ENCODE measurements at places on chromosomes 6 and 20. TPM values are rescaled to one million over a fixed set of nuclear protein-coding genes. Genes with fewer than 3 reads are reported as not detected.

The DIDO1 gene
- 92.8 TPM for total RNA-seq

The TMEM200A gene
- total RNA-seq: 20.9 TPM

The CST2 gene
- not detected for total RNA-seq

The SEMG1 gene
- total RNA-seq: not detected

The CCN6 gene
- not detected for total RNA-seq

The MTFR2 gene
- not detected for total RNA-seq

The UBD gene
- not detected for total RNA-seq

The RAB44 gene
- not detected for total RNA-seq

The SPATA25 gene
- total RNA-seq: 2.6 TPM

The NHLRC1 gene
- 2.3 TPM for total RNA-seq

The LAMA4 gene
- 329 TPM for total RNA-seq

The RFX6 gene
- total RNA-seq: not detected

The PLA2G7 gene
- 3.9 TPM for total RNA-seq

The TBC1D20 gene
- total RNA-seq: 44.0 TPM

The GPSM3 gene
- 9.7 TPM for total RNA-seq

The SCRT2 gene
- not detected for total RNA-seq

The FAM184A gene
- 9.5 TPM for total RNA-seq

The MTO1 gene
- total RNA-seq: 13.3 TPM

The SYTL3 gene
- total RNA-seq: 3.7 TPM

The ACTL10 gene
- 4.4 TPM for total RNA-seq

The RNF144B gene
- total RNA-seq: 28.6 TPM

The HUS1B gene
- total RNA-seq: not detected

The RIPOR2 gene
- 59.4 TPM for total RNA-seq

The EPPIN gene
- not detected for total RNA-seq

The NR2E1 gene
- total RNA-seq: not detected

The APCDD1L gene
- total RNA-seq: not detected

The SAMD3 gene
- total RNA-seq: 4.1 TPM

The HBS1L gene
- 116 TPM for total RNA-seq

The MAP1LC3A gene
- total RNA-seq: 13.2 TPM

The CTAGE9 gene
- total RNA-seq: not detected

The CARMIL1 gene
- 16.8 TPM for total RNA-seq

The JARID2 gene
- 3.2 TPM for total RNA-seq

The BMP7 gene
- total RNA-seq: under 0.01 TPM

The ASIP gene
- not detected for total RNA-seq

The HCRTR2 gene
- 0.21 TPM for total RNA-seq

The KIFC1 gene
- total RNA-seq: 20.0 TPM

The MYLK2 gene
- total RNA-seq: 0.21 TPM

The COL11A2 gene
- total RNA-seq: 0.59 TPM

The DNAH8 gene
- 0.69 TPM for total RNA-seq

The PRSS16 gene
- total RNA-seq: not detected

The SLC17A3 gene
- total RNA-seq: not detected

The CUL7 gene
- total RNA-seq: 9.1 TPM

The TRIM38 gene
- total RNA-seq: 10.9 TPM

Data from uterus (tissue), 4 donors.